ENCODE measurements at places on chromosomes 11 and 22.

DNA sequence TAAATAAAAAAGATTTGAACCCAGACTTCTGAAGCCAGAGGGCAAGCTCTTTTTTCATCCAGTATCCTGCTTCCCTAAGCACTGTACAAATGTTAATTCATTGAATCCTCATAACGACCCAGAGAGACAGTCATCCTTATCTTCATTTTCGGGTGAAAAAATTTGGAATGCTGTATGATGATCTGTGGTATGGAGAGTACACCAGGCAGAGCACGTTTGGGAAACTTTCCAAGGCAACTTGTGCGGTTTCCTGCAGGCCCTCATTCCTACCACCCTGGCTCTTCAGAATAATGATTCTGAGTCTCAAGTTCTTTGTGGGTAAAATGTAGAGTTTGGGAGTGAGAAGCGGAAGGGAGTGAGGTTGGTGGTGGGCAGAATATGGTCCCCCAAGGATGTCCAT is 177.9 kb upstream of the CADM1 start:
- no peak for DNase-seq

DNA sequence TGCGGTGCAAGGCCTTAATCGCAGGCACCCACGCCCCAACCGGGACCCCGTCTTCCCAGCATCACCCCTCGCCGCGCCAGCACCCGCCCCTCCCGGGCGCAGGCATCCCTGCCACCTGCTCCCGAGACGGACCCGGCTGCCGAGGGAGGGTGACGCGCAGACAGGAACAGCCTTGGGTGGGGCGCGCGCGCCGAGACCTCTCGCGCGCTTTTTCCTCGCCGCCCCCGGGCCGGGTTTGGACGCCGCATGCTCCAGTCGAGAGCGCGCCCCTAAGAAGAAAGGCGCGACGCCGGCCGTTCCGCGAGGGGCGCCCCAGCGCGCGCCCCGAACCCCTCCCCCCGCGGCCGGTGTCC is 504 bp downstream of the CFL1 start:
- DNase-seq = no peak

GRCh38 chr11:62419314-62419929 is 589 bp downstream of the SCGB1A1 start:
- no peak for DNase-seq

- DNase-seq = no peak
Measured at GRCh38 chr11:6420677-6421076, 1.8 kb upstream of the APBB1 start.

- no peak for DNase-seq
Measured at GRCh38 chr22:19636696-19637407, 77.5 kb upstream of the SEPTIN5 start.

GRCh38 chr11:2795491-2795991 is 90.0 kb downstream of the CDKN1C start:
- no peak for DNase-seq

DNA sequence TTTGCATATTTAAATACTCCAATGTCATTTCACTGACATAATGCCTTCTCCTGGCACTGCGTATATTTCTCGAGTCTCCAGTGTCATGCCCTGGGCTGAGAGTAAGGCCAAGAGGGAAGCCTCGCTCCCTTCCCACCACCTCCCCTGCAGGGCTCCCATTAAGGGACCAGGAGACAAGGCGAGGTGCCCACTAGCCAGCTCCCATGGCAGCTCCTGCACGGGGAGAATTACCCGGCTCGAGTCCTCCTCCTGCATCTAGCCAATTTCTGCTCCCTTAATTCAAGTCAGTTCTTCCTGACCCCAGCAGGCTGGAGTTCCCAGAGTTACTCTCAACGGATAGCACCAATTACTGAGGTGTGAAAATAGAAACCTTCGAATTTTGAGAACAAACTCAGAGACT is 31.9 kb downstream of the OPCML start:
- no peak for DNase-seq

DNA sequence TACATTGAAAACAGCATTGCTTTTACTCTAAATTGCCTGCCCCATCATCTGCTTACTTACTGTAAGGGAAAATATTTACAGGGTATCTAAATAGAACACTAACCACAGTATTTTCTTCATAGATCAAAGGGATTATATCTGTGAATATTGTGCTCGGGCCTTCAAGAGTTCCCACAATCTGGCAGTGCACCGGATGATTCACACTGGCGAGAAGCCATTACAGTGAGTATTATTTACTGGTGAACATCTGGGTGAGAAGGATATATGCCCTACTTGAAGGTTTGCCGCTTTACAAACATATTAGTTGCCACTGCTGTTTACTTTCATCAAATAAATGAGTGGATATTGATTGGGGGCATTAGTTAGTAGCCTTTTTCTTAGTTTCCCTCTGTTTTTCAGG is 5.9 kb upstream of the CNTF start:
- peak; percentile 77 for DNase-seq

GRCh38 chr22:24183321-24184031 is 2.2 kb downstream of the SUSD2 start:
- no peak for DNase-seq

DNA sequence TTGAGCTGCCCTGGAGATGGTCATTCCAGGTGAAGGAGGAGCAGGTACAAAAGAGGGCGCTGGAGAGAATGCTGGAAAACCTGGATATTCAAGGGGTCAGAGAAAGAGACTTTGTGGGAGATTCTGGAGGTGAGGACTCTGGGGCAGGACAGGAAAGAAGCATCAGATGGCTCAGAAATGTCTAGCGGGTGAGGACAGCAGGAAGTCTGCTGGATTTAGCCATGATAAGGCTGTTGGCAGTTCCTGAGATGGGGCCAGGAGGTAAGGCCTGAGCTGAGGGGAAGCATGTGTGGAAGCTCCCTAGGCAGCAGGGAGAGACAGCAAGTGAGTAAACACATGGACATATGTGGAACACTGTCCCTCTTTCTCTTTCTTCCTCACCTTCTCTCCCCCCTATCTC is 1.5 kb downstream of the UPB1 start:
- no peak for DNase-seq

DNA sequence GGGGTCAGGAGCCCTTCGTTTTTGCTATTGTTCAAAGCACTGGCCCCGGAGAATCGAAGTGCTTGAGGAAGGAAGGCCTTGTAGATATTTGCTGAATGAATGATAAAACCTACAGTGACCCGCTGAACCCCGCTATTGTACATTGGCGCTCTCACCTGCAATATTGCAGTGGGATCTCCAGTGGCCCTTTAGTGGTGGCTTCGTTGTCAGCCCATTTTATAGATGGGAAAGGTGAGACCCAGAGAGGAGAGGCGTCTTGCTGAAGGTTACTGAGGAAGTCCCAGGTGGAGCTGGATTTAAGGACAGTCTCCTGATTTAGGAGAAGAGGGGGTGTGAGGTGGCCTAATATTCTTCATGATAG is 1.2 kb downstream of the CDC42EP2 start:
- DNase-seq = no peak

- no peak for DNase-seq
Measured at GRCh38 chr22:42991010-42991651, 23.8 kb downstream of the PACSIN2 start.

- DNase-seq = no peak
Measured at GRCh38 chr11:93903989-93904388, 53.6 kb upstream of the VSTM5 start.

- no peak for DNase-seq
Measured at GRCh38 chr22:25027959-25028840, 75.7 kb downstream of the KIAA1671 start.

DNA sequence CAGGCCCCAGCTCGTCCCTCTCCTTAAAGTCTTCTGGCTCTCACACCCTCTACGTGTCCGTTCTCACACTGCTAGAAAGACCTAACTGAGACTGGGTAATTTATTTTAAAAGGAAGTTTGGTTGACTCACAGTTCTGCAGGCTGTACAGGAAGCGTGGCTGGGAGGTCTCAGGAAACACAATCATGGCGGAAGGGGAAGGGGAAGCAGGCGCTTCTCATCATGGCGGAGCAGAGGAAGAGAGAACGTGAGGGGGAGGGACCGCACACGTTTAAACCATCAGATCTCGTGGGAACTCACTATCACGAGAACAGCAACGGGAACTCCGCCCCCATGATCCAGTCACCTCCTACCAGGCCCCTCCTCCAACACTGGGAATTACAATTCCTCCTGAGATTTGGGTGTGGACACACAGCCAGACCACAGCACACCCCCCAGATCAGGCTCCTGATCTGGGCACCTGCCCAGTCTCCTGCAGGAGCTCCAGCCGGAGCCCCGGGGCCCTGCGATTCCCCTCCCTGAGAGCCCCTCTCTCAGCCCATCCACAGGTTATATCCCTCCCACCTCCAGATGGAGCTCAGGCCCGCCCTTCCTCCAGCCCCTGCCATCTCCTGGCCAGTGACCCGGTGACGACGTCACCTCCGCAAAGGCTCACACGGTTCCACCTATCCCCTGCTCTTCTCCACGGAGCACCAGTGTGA is 170.2 kb downstream of the BRD1 start:
- DNase-seq = no peak

GRCh38 chr22:49662681-49663080 is 165.0 kb downstream of the BRD1 start:
- DNase-seq = no peak

Data from non-pigmented ciliary epithelial cell (primary cell).